Astrocyte of the spinal cord (primary cell): ENCODE measurements at places on chromosomes 4 and X.

DNA sequence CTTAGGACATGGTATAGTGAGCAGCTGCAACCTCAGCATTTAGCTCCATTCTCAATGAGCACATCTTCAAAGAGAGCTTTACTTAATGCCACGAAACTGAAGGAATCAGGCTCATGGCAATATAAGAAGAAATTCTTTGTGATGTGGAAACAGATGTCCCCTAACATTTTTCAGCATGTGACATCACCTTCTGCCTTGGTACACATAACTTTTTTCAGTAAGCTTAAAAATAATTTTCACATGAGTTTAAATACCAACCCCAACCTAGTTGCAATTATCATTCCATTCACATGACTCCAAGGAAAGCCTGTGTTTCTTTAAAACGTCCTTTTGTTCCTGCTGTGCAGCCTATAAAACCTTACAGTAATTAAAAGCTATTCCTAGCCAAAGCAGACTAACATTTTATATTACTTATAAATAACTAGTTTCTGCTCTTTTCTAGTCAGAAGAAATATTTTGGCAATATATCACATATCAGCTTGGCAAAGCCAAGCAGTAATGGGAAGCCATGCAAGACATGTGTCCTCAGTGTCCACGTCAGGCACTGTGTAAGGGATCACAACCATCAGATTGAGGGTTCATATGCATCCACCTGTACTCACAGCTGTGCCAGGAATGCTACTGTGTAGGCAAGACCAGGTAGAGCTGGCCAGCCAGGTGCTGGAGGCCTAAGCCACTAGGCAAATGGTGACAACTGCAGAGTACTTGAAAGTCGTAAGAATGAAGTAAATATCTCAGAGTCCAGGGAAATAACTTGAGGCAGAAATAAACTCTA lies 466.6 kb downstream of the INPP4B start:
- DNase-seq = peak; percentile 92

GRCh38 chr4:181143250-181143854 lies 1099.8 kb upstream of the TENM3 start:
- DNase-seq = peak; percentile 77

GRCh38 chrX:146064156-146064555 lies 246.5 kb downstream of the SLITRK2 start:
- no peak for DNase-seq

DNA sequence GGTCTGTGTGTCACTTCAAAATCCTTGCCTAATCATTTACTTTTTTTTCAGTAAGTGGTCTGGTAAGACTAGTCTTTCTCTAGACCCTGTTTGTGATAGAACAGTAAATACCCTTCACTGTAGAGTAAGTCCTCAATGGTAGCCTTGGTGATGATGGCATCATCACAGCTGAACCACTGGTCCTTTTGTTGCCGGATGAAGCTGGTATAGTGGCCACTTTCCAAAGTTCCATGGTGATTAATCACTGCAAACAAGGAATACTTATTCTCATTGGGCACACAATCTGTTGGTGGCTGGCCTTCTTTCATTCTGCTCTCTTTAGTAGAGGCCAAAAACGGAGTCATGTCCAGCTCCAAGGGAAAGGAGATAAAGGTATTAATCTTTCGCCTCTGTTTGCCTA lies 2.9 kb downstream of the USP51 start:
- no peak for DNase-seq

- DNase-seq = peak; percentile 70
Measured at GRCh38 chrX:16839852-16840460, 30.2 kb downstream of the RBBP7 start.

- peak; percentile 60 for DNase-seq
Measured at GRCh38 chrX:69027181-69028005, 137.9 kb downstream of the PJA1 start.

- no peak for DNase-seq
Measured at GRCh38 chr4:144202081-144202480, 61.6 kb upstream of the GYPA start.

- no peak for DNase-seq
Measured at GRCh38 chr4:39528061-39528465, 824 bp upstream of the UGDH start.

- DNase-seq = no peak
Measured at GRCh38 chr4:61817071-61817470, 616.9 kb downstream of the ADGRL3 start.

DNA sequence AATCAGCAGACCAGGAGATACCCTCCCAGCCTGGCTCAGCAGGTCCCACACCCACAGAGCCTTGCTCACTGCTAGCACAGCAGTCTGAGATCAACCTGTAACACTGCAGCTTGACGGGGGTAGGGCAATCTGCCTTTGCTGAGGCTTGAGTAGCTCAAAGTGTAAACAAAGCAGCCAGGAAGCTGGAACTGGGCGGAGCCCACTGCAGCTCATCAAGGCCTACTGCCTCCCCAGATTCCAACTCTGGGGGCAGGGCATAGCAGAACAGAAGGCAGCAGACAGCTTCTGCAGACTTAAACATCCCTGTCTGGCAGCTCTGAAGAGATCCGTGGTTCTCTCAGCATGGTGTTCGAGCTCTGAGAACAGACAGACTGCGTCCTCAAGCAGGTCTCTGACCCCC lies 15.1 kb upstream of the GABRA2 start:
- DNase-seq = no peak

DNA sequence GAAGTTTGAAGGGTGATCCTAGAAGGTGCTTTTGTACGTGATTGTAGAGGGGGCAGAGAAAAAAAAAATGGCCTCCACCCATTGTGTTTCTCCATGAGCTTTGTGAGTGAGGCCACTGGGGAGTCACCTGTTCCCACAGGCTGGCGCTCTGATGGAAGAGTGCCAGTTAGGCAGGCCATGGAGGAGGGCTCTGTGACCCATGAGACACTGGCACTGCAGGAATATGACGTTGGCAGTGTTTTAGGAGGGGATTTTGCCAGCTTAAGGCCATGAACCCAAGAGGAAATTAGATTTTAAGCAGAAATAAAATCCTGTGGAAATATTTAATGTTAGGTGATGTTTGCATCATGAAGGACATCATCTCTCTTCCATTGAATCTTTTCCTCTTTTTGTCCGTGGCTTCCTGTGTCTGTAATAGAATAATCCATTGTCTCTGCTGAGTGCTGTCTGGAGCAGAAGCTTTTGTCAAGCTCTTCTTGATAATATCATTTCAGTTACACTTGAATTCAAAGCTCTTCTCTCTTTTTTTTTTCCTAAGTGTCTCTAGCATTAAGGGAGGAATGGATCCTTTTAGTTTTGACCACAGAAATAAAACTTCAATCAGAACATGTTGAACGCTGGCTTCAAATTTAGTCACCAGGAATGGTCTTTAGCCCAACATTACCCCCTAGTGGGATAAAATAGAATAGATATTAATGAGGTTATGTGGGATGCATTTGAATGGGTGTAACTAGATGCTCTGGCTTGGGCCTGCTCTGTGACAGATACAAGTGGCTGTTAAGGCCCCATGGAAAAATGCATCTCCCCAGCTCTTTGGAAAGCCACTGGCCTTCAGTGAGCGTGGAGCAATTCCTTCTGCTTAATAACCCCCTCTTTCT lies 41.0 kb upstream of the UCP1 start:
- DNase-seq = peak; percentile 61

- no peak for DNase-seq
Measured at GRCh38 chrX:84259868-84260267, 71.9 kb upstream of the RPS6KA6 start.

- DNase-seq = no peak
Measured at GRCh38 chrX:39595977-39596376, 501.8 kb downstream of the BCOR start.

GRCh38 chrX:13001097-13001496 lies 26.2 kb downstream of the TMSB4X start:
- no peak for DNase-seq

DNA sequence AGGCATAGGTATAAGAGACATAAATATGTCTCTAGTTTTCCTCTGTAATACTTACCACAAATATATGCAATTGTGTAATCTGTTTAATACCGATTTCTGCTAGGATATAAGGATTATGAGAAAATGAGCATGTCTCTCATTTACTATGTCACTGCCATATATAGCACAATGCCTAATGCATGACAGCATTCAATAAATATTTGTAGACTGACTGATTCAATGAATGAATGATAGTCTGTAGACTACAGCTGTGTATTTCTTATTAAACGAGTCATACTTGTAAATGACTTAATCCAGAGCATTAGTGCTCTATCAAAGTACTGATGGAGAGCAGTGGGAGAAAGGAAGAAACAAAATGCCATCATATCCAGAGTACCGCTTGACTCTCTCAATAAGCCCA lies 175.6 kb downstream of the PPP3CA start:
- no peak for DNase-seq

GRCh38 chrX:21132686-21133393 lies 241.4 kb upstream of the CNKSR2 start:
- no peak for DNase-seq

DNA sequence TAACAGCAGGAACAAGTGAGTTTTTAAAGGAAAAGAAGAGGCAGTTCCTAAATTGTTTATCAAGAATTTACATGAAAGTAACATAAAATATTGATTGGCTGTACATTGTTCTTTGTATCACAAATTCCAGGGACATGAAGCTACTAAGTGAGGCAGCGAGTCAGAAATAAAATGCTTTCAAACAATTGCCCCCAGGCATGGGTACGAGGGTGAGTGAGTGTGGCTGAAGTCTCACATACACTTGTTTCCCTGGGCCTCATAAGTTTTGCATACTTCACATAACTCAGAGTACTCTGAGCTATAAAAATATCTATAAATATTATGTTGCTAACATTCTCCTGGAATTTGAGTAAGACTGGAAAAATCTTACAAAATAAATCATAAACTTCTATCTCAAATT lies 511.6 kb upstream of the PRKX start:
- DNase-seq = no peak

- DNase-seq = no peak
Measured at GRCh38 chrX:119069762-119070161, 3.0 kb upstream of the CT47C1 start.

GRCh38 chr4:185869427-185869826 lies 57.4 kb upstream of the SORBS2 start:
- DNase-seq = no peak

- no peak for DNase-seq
Measured at GRCh38 chr4:6372649-6373525, 99.5 kb downstream of the PPP2R2C start.

- no peak for DNase-seq
Measured at GRCh38 chr4:25509646-25510045, 132.6 kb downstream of the ANAPC4 start.

DNA sequence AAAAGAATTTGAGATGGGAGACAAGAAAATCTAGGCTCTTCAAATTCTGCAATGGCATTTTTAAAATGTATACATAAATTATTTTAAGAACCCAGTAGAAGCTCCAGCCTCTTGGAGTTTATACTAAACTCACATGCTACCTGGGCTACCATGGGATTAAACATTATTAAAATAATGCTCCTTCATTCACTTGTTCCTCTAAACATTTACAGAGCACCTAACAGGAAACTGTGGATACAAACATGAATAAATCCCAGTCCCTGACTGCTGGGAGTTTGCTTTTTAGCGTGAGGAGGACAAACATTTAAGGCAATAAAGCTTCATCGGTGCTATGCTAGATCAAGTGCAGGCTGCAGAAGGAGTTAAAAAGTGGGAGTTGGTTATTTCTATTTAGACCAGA lies 5.4 kb upstream of the SPP1 start:
- no peak for DNase-seq

DNA sequence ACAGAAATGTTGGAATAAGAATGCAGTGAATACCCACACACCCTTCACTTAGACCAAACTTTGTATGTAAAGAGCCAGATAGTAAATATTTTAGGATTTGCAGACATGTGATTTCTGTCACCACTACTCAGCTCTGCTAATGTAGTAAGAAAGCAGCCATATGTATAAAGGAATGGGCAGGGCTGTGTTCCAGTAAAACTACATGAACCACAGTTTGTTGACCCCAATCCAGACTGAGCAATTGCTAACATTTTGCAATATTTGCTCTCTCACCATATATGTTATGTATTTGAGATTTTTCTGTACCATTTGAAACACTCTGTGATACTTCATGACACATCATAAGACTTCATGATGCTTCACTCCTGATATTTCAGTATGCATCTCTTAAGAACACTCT lies 32.0 kb upstream of the TBC1D1 start:
- DNase-seq = no peak

DNA sequence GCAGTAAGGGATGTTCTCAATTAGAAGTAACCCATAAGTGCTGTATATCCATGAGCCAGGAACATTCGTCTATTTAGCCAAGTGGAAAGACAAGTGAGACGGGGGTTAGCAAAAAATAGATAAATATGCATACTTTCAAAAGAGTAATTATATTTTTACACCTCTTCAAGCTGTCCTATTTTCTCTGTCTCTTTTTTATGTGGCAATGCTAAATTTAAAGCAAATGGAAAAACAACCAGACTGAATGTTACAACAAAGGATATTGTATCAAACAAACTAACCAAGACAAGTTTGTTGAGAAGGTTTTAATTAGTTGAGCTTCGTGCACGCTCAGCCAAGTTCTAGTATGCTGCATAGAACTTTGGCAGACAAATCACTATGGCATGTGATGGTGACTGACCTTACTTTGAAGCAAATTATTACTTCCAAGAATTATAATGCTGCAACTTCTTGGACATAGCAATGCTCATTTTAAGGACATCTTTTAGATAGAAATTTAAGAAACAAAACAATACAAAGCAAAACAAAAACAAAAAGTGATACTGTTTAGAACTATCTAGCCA lies 61.4 kb upstream of the TMEM150C start:
- DNase-seq = no peak

DNA sequence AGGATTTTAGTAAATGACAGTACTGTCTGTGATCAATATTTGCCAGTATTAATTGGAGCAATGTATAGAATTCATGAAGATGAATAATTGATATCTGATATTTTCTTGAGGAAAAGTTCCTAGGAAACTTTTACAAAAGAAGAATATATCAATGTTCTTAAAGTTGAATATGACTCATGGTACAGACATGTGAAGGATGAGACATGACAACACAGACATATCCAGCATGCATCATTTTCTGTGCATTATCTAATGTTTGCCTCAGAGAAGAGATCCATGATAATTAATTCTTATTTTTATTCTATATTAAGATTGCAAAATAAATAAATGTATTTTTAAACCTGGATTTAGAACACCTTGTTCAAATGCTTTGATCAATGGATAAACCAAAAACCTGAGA lies 452.9 kb upstream of the EPHA5 start:
- peak; percentile 3 for DNase-seq

- no peak for DNase-seq
Measured at GRCh38 chr4:48853604-48854394, 22.9 kb downstream of the OCIAD1 start.

DNA sequence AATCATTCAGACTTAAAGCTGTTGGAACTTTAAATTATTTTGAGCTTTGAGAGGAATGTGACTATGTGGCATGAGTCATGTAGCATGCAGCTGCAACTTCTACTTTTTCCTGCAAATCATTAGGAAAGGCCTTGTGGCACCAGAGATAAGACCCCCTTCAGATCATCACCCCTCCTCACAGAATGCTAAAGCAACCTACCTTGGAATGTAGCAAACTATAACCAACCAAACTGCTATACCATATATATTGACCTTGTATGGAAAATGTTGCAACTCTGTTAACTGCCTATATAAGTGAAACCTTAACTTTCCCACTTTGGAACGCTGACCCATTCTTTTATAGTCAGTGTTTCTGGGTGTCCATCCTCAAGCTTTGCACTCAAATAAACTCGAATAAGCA lies 32.0 kb downstream of the ATXN3L start:
- peak; percentile 58 for DNase-seq
